ENCODE measurements at places on chromosomes 2 and 18. TPM values are rescaled to one million over a fixed set of nuclear protein-coding genes. Genes with fewer than 3 reads are reported as not detected.

The DNAJC27 gene
- under 0.01 TPM for total RNA-seq

The SP5 gene
- not detected for total RNA-seq

- DNase-seq: peak; percentile 47
- H3K27me3 ChIP-seq: no peaks in the 10 kb centered on the region
- H3K4me1 ChIP-seq: peaks cover 100% of the 10 kb centered on the region
- no peak overlapping the region for H3K4me3 ChIP-seq
These were observed 10.8 kb downstream of the FOSL2 start for GRCh38 chr2:28403370-28403956.

DNA sequence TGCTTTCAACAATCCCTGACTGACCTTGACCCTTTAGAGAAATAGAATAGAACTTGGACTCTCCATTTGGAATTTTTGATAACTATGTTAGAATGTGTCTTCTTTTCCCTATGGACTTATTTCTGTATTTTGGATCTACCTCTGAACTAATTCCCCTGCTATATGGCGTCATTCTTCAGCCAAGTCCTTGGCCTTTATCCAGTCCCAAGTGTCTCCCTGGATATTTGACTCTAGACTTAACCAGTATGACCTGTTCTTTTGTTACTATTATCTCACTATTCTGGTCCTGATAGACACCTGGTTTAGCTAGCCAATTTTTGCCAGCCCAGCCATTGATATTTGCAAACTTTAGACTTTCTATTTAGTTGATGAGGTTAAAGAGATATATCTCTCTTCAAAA, 186.8 kb downstream of the KCNS3 start:
- no peaks in the 10 kb centered on the region for H3K36me3 ChIP-seq
- H3K4me1 ChIP-seq: peaks cover 10% of the 10 kb centered on the region
- DNase-seq: no peak
- H3K27me3 ChIP-seq: no peaks in the 10 kb centered on the region

DNA sequence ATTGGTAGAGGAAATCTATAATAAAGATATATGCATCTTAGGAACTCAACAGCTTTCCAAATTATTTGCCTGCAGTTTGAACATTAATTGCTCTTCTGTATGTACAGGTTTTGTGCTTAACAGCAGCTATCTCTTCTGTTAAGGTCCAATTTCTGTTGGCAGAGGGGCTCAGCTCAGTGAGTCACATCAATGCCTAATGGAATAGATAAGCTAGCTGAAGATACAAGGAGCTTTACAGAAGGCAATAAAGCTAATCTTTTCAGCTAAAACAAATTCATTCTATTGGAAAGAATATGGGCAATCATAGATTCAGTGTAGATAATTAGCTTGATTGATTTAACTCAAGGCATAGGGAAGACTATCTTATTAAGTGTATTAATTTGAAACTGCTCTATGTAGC, 58.4 kb upstream of the UNC80 start:
- no peaks in the 10 kb centered on the region for H3K27me3 ChIP-seq
- H3K4me1 ChIP-seq: no peaks in the 10 kb centered on the region
- H3K4me3 ChIP-seq: no peak overlapping the region
- no peak for DNase-seq

The DSG1 gene
- not detected for total RNA-seq

The ALPP gene
- total RNA-seq: not detected

DNA sequence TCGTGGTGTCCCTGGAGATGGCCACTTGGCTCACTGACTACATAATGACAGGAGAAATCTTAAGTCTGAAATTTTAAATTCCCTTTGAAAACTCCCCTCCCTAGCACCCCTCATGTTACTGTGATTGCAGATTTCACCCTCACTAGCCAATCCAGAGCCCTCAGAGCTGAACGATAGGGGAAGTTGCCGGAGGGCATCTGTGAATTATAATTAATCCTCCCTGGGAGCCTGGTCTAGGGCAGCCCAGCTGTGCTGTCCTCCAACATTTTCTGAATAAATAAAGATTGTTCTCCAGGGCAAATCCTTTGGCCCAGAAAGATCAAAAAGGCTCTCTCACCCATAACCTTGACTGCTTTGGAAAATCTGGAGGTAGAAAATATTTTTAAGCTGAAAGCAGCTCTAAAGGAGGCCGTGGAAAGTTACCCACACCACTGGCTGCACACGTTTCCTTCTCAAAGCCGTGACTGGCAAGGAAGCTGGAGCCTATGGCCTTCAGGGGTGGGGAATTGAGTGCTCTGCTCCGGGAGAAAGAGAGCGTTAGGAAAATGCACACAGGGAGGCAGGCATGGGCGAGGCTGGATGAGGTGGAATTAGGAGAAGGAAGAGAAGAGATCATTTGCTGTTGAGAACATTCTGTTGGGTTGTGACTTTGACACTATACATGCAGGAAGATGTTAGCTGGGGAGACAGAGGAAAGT, 68.9 kb upstream of the CNGA3 start:
- H3K4me3 ChIP-seq: no peak overlapping the region
- no peak overlapping the region for H3K27ac ChIP-seq
- no peaks in the 10 kb centered on the region for H3K27me3 ChIP-seq
- no peak for DNase-seq

The MC4R gene
- not detected for total RNA-seq

The KCNIP3 gene
- not detected for total RNA-seq

The PPP4R1 gene
- 32.1 TPM for total RNA-seq

The UGT1A8 gene
- not detected for total RNA-seq

The ATP8B1 gene
- 107 TPM for total RNA-seq

The CD8A gene
- 6.2 TPM for total RNA-seq

- no peak overlapping the region for H3K27ac ChIP-seq
- H3K4me1 ChIP-seq: no peaks in the 10 kb centered on the region
- H3K27me3 ChIP-seq: no peaks in the 10 kb centered on the region
- H3K36me3 ChIP-seq: no peaks in the 10 kb centered on the region
- no peak for DNase-seq
These were observed 700.0 kb upstream of the NXPH2 start for GRCh38 chr2:139480161-139480650.

GRCh38 chr18:13446610-13447461, 228.3 kb downstream of the LDLRAD4 start:
- H3K4me3 ChIP-seq: no peak overlapping the region
- DNase-seq: no peak
- no peaks in the 10 kb centered on the region for H3K36me3 ChIP-seq
- H3K27ac ChIP-seq: no peak overlapping the region
- H3K4me1 ChIP-seq: peaks cover 36% of the 10 kb centered on the region
- no peaks in the 10 kb centered on the region for H3K27me3 ChIP-seq

The NEUROD1 gene
- total RNA-seq: 0.92 TPM

GRCh38 chr2:8408560-8409460, 273.0 kb upstream of the ID2 start:
- H3K27ac ChIP-seq: no peak overlapping the region
- no peaks in the 10 kb centered on the region for H3K27me3 ChIP-seq
- no peak for DNase-seq
- H3K4me3 ChIP-seq: no peak overlapping the region
- no peaks in the 10 kb centered on the region for H3K36me3 ChIP-seq

The IL1A gene
- not detected for total RNA-seq

DNA sequence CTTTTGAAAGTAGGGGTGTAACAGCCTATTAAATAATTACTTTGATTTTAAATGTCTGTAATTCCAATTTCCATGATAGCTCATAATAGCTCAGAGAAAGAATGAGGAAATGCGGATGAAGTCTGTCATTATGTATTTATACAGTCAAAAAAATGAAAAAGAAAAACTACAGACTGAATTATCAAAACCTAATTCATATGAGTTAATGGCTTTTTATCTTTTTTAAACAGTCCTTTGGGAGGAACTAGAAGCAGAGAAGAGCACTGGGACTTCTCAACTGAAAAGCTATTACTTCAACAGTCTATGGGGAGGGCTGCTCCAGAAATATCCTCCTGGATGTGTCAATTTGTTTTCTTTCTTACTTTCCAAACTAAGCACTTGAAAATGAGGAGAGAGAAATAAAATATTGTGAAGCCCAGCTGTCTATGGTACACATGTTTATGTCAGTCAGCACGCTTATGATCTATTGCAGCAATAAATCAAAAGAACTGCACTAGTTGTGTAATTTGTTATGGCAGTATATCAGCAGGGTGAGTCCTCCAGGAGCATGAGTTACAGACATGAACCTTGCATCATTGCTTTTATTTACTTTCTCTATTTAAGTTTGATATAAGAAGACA, 1550.2 kb downstream of the LRP1B start:
- H3K36me3 ChIP-seq: no peaks in the 10 kb centered on the region
- peak; percentile 5 for DNase-seq
- H3K27me3 ChIP-seq: no peaks in the 10 kb centered on the region
- H3K27ac ChIP-seq: no peak overlapping the region

- H3K36me3 ChIP-seq: no peaks in the 10 kb centered on the region
- no peaks in the 10 kb centered on the region for H3K4me1 ChIP-seq
- no peaks in the 10 kb centered on the region for H3K27me3 ChIP-seq
- H3K27ac ChIP-seq: no peak overlapping the region
- H3K4me3 ChIP-seq: no peak overlapping the region
These were observed 240.0 kb upstream of the GULP1 start for GRCh38 chr2:188051706-188052105.

DNA sequence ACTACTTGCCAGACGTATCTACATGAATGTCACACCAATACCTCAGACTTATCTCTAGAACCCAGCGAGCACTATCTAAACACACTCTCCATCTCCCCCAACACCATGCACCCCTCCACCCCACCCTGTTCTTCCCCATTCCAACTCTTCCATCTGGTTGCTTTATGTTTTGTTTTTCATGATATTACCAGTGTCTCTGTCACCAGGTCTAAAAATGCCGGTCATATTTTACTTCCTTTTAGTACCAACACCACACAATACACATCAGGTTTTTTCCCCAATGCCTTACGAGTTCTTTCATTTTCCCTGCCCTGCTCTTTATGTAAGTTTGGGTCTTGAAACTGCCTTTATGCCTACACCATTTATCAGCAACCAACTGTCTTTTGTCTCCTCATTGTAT, 10.2 kb upstream of the ITGA4 start:
- H3K27ac ChIP-seq: no peak overlapping the region
- no peaks in the 10 kb centered on the region for H3K27me3 ChIP-seq
- DNase-seq: no peak
- no peaks in the 10 kb centered on the region for H3K4me1 ChIP-seq

DNA sequence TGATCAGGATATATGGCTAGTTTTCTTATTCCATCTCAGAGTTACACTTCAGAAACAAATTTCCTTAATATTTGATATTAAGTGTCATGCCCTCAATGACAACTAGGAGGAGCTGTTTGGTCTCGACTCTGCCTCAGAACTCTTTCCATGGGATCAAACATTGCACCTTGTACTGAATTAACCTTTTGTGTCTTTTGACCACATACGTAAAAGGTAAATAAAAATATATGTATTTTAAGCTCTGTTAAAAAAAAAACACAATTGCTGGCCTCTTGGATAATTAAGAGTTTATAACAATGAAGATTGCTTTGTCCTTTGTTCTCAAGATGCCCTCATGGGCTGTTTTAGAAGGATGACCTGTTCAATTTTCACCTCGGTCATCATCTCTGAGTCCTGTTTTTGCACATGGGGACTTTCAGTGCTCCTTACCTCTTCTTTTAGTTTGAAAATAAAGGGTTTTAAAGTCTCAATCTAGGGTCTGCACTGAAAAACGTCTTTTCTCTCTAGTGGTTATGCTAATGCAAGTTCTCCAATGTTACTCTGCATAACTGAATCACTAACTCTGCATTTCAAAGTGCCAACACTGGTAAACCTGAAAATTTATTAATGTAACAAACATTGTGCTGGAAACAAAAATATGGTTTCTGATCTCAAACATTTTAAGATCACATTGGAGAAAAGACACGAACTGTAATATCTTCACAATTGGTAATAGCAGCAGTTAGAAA, 18.8 kb upstream of the FN1 start:
- H3K27me3 ChIP-seq: no peaks in the 10 kb centered on the region
- no peak for DNase-seq
- no peak overlapping the region for H3K4me3 ChIP-seq
- H3K4me1 ChIP-seq: no peaks in the 10 kb centered on the region
- no peaks in the 10 kb centered on the region for H3K36me3 ChIP-seq

DNA sequence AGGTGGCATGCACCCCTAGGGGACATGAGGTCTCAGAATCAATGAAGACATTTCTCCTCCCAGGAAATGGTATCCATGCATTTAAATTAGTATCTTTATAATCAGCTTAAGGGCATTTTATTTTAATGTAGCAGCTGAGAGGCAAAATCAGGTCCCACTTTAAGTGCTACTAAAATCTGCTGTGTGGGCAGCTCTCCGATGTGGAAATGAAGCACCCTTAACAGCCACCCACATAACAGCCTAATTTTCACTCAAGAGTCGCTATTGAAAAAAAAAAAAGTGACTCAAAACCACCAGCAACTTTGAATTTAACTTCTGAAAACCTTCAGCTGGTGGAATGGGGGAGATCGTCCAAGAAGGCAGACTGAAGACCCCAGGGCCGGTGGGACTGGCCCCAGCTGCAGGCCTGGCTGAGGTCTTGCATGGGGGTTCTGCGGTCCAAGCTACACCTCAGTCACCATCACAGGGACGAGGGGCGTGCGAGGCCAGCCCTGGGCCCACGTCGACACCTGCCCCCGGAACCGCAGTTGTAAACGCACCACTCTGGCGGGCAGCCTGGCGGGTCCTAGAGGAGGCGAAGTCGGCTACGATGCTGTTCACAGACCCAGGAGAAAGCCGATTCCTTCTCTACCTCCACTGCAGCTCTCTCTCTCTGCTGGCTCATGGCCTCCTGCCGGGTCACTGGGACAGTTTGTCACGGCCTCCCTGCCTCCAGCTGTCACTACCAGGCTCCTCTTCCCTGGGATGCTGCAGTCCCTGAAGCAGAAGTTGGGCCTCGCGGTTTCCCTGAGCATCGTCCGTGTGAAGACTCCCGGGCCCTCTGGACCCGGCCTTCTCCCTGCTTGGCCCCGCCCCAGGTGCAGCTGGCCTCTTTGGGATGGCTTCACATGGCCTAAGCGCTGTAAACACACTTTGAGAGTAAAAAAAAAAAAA, 111.9 kb downstream of the KCNF1 start:
- no peaks in the 10 kb centered on the region for H3K36me3 ChIP-seq
- peaks cover 8% of the 10 kb centered on the region for H3K27me3 ChIP-seq

The IL36B gene
- total RNA-seq: not detected

The C2orf66 gene
- not detected for total RNA-seq

The ALPG gene
- not detected for total RNA-seq

- H3K4me1 ChIP-seq: peaks cover 63% of the 10 kb centered on the region
- H3K27ac ChIP-seq: no peak overlapping the region
- no peak overlapping the region for H3K4me3 ChIP-seq
- no peak for DNase-seq
These were observed 38.1 kb downstream of the ATP8B1 start for GRCh38 chr18:57764995-57765394.

DNA sequence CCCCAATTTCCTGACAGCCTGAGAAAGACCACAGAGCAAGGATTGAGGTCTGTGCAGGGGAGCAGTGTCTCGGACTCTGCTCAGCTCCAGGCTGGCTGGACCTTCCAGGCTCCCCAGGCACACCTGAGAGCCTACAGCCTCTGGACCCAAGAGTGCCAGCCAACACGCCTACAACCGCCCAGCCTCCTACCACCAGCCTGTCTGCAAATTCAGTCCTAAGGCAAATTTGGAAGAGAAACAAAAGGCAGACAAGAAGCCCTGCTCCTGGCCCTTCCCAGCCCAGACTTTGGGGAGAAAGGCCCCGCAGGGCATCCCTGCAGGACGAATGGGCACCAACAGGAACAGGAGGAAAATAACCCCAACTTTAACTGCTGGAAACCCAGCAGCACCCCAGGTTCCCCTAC, 1.9 kb downstream of the HS6ST1 start:
- no peak overlapping the region for H3K27ac ChIP-seq
- DNase-seq: peak; percentile 25
- H3K4me1 ChIP-seq: peaks cover 72% of the 10 kb centered on the region

The PMAIP1 gene
- 4.6 TPM for total RNA-seq
